ENCODE measurements at places on chromosomes 2 and 18.

DNA sequence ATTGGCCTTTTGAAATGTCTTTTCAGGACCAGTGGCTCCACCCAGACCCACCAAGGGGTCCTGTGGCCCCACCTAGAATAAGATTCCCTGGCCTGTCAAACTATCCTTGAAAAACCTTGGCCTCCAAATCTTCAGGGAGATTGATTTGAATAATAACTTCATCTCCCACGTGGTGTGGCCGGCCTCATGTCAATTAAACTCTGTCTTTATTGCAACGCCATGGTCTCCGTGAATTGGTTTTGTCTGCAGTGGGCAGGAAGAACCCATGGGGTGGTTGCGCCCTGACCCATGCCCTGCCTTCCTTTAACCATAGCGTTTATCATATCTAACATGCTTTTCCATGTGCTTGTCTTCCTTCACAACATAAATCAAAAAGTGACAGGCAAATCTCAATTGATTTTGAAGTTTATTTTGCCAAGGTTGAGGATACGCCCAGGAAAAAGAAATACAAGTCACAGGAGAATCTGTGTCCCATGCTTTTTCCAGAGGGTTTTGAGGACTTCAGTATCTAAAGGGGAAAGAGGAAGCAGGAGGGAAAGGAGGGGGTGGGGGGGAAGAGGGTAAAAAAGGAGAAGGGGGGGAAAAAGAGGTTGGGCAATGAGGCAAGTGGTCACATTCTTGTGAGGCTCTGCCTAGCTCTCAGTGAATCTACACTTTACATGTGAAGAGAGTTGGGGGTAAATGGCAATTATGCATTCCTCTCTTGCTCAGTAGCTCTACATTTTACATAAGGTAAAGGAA, 66.5 kb upstream of the CABLES1 start:
- DNase-seq, result no peak

GRCh38 chr2:53188851-53189510, 578.6 kb upstream of the CHAC2 start:
- DNase-seq, result no peak

GRCh38 chr18:45660746-45661145, 45.5 kb downstream of the SLC14A2 start:
- DNase-seq, result no peak

GRCh38 chr2:238859636-238860347, 11.9 kb downstream of the TWIST2 start:
- no peak for DNase-seq

DNA sequence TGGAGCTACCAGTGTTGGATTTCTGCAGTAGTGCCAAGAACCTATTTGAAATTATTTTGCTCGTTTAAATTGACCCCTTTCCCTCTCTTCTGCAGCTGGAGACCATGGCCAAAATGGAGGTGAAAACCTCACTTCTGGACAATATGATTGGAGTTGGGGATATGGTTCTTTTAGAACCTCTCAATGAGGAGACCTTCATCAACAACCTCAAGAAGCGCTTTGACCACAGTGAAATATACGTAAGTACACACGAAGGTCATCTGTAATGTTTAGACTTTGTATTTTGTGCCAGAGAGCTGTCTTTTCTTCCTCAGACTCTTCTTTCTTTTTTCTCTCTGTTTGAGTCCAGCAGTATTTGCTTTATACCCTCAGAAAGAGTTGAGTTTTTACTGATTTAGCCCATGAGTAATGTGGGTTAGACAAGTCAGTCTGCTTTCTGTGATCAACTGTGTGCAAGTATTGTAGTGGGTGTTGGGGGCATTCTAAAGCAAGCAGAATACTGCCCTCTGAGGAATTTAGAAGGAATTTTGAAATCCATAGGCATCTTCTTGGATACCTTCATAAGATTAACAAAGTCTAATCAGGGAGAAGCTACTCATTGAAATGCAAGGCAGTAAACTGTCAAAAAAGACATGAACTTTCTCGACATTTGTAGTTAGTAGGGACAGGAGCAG, 31.7 kb downstream of the MYO1B start:
- no peak for DNase-seq

DNA sequence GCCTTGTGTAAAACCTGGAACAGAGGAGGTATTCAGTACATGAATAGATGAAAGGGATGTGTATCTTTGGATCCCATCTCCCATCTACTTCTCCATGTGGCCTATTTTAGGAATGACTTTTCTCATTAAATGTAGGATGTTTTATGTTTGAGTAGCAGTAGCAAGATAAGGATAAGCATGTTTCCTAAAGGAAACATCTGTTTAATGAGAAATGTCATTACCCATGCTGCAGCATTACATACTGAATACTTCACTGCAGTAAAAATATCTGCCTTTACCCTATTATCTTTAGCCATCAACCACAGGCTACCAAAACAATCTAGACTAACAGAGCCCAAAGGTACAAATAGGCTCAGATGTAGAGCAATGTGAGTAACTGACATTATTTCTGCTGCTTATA, 419.2 kb upstream of the CYRIA start:
- no peak for DNase-seq

GRCh38 chr2:14751581-14751980, 119.1 kb downstream of the LRATD1 start:
- no peak for DNase-seq

- DNase-seq, result peak; percentile 81
These were observed 451.4 kb upstream of the ST6GAL2 start for GRCh38 chr2:107337209-107337898.

- DNase-seq, result peak; percentile 29
These were observed 69.8 kb upstream of the TANK start for GRCh38 chr2:161090411-161090810.

DNA sequence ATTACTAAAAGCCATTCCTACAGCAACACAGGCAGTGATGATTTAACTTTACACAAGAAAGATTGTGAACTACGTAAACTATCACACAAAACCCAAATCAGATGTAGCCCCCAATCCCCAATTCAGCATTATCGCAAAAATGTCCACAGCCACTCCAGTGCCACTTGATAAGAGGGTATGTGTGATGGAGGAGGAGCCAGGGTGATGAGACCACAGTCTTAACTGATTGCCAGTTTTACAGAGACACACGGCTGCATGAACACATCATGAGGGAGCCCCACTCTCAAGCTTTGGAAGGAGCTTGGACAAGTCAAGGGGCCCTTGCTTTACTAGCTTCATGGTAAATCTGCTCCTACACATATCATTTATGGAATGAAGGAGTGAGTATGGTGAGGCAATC, 116.0 kb downstream of the FAM161A start:
- DNase-seq, result no peak
